ENCODE measurements at places on chromosomes 2 and 18.

DNA sequence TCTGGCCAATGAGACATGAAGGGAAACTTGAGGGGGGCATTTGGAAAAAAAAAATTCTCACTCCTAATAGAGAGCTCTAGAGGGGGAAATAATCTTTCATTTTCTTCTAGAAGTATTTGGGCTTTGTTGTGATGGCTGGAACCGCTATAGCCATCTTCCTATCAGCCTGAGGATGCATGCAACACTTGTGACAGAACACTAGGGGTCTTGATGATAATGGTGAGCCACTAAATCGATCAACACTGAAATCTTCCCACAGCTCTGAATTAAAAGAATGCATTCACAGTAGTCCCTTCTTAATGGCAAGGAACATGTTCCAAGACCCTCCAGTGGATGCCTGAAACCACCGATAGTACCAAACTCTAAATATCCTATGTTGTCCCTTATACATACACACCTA is 325.3 kb downstream of the LNPK start:
- DNase-seq = no peak

GRCh38 chr2:214051585-214051984 is 359.3 kb upstream of the VWC2L start:
- no peak for DNase-seq

DNA sequence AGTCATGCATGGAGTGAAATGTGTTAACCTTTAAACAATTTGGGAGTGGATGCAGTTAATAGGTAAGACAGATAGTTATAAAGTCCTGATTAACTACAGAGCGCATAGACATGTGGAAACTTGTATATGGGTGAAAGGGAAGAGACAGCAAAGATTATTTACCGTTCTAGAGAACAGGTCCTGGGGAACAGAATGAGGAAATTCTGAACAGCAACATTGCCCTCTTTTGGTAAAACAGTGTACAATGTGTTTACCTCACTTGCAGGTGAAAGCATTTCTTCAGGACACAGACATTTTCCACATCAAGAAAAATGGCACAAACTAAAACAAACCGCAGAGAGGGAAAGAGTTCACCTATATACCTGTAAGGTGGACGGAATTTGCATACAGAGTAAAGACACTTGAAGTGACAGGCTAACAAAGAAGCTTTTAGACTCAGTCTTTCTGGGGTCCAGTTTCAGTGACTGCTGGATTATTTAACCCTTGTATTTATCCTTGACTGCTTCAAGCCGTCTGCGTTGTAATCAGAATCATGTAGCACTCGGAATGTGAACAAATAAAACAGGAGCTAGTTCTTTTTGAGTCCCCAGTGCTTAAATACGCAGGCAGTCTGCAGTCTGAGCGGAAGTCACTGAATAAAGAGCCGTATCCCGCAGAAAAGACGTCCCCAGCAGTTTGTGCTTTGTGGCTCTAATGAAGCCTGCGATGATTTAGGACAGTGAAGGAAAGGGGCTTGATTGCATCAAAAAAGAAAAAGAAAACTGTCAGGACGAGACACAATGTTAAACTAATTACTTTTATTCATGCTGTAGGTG is 364.8 kb upstream of the GALNT5 start:
- no peak for DNase-seq

GRCh38 chr2:237122214-237122666 is 36.6 kb downstream of the COPS8 start:
- no peak for DNase-seq

- DNase-seq = no peak
These were observed 317.6 kb downstream of the EIPR1 start for GRCh38 chr2:3060049-3060448.

- DNase-seq = no peak
These were observed 59.3 kb downstream of the LRRFIP1 start for GRCh38 chr2:237686659-237687136.

Data from activated CD8-positive, alpha-beta memory T cell treated with anti-CD3 and anti-CD28 coated beads for 1 hour (primary cell).